ENCODE measurements at places on chromosomes 3 and 15. TPM values are rescaled to one million over a fixed set of nuclear protein-coding genes. Genes with fewer than 3 reads are reported as not detected.

Gene ATP8B4
- 0.24 TPM for total RNA-seq

Gene SI
- not detected for total RNA-seq

Gene TLR9
- under 0.01 TPM for total RNA-seq

Gene RCCD1
- 17.5 TPM for total RNA-seq

Gene ALS2CL
- 64.6 TPM for total RNA-seq

Gene APOD
- total RNA-seq, result 10.4 TPM

Gene SNX4
- 26.0 TPM for total RNA-seq

Gene COL8A1
- total RNA-seq, result 41.4 TPM

Gene FEZF2
- not detected for total RNA-seq

Gene SLCO2A1
- total RNA-seq, result not detected

Gene EPM2AIP1
- 3.0 TPM for total RNA-seq

Gene RYR3
- total RNA-seq, result 0.21 TPM

Gene CTXN2
- total RNA-seq, result not detected
